ENCODE measurements at places on chromosomes 1 and 21.

- no peak for DNase-seq
These were observed 36.8 kb downstream of the KCNAB2 start for GRCh38 chr1:6082430-6082971.

GRCh38 chr21:29377266-29377665 is 78.5 kb downstream of the BACH1 start:
- DNase-seq: no peak

DNA sequence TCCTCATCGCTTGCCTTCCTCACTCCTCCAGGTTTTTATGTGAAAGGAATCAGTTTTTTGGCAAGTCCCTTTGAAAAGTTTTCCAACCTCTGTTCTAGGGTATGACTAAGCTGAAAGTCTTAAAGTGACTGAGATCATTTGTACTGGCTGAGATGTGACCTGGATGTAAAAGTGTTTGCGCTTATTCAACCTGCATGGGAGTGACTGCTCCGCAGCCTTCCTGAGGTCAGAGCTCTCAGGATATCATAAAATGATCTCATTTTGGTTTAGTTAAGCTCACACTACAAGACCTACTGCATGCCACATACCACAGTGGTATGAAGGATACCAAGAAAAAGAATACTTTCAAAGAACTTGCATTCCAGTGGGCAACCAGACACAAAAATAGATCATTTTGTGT is 29.8 kb upstream of the TADA1 start:
- no peak for DNase-seq

DNA sequence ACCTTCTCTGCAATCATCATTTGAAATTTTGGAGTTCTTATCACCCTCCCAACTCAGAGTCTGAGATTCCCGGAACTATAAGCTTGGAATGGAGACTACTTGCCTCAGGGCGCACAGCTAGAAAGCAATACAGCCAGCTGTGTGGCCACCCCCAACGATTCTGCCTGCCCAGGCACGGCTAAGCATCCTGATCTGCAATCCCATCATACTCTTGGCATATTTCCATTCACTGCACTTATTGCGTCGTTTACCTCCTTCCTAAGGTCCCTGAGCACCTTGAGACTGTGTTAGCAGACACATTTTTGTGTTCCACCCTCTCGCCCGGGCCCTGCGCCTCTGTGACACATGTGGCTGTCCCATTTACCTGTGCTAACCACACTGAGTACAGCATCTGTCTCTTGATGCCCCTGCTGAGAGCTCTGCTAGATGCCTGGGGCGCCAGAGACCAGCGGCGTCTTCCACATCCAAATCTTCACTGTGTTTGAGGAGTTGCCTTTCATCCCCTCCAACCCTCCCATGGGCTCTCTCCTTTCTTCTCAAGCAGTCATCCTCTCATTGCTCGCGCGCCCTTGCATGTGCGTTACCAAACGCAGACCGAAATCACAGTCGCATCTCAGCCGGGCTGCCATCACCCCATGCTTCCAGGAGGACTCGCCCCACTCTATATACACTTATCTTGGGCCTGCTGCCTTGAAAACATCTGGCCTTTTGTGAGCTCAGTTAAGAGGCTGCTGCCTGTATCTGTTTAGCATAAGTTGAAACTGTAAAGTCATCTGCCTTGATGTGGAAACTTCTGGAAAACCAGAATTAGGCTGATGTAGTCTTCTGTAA is 3.5 kb upstream of the CLDN19 start:
- DNase-seq: no peak

GRCh38 chr1:218702775-218703174 is 357.6 kb downstream of the TGFB2 start:
- DNase-seq: no peak

- DNase-seq: no peak
These were observed 103.6 kb upstream of the GCLM start for GRCh38 chr1:94012708-94013366.

DNA sequence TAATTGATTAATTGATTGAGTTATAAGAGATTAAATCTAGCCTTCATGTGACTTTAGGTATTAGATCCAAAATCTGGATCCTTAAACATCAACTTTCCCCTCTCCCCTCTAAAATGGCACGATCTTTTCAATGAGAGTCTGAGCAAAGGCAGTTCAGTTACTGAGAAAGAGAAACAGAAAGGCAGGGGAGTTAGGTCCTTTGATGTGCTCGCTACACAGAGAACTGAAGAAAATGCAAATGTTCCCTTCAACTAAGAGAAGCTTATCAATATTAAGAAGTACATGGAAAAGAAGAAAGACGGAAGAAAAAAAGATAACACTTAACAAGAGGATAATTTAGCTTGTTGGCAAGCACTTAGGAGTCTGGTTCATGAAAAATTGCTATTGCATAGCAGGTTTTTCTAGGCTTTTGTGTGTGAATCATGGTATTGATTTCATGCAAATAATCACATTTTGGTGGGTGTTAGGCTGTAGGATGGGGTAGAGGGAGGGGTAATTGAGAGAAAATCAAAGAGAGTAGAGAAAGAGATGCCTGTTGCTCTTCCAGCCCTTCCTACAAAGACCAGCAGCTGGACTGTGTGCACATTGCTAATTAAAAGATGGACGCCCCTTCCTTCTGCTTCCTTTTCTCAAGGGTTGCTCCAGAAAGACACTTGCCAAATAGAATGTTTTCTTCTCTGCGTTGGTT is 307.6 kb upstream of the PLXNA2 start:
- DNase-seq: no peak

- no peak for DNase-seq
These were observed 91.4 kb downstream of the HMCN1 start for GRCh38 chr1:185825556-185825955.

DNA sequence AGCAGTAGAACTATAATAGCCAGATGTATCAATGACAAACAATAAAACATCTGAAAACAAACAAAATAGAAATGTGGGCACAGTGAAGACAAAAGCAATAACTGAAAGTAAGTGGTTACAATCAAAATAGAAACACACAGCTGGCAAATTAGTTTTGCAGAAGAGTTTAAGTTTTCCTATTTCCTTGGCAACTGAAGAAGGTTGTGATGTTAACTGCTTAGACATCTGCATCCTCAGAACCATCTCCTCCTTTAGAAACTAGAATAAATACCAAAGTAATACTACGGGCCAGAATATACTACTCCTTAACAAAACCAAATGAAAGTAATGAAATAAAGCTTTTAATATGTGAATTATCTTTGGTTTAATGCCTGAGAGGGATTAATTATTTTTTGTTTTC is 605.5 kb downstream of the LTN1 start:
- DNase-seq: no peak

- no peak for DNase-seq
These were observed 186.7 kb upstream of the NFIA start for GRCh38 chr1:60895701-60896100.

DNA sequence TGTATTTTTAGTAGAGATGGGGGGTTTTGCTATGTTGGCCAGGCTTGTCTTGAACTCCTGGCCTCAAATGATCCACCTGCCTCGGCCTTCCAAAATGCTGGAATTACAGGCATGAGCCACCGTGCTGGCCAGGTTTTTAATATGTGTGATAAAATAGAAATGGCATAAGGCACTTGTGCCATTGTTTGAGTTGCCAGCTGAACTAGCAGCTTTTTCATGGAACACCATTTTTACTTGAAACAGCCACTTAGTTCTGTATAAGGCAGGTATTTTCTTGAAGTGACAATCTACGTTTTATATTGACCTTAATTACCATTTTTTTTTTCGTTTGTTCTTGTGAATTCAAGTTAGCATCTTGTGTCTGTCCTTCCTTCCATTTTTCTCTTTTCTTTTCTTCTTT is 28.3 kb downstream of the MTF2 start:
- DNase-seq: no peak

GRCh38 chr1:60664086-60664625 is 418.2 kb upstream of the NFIA start:
- no peak for DNase-seq

DNA sequence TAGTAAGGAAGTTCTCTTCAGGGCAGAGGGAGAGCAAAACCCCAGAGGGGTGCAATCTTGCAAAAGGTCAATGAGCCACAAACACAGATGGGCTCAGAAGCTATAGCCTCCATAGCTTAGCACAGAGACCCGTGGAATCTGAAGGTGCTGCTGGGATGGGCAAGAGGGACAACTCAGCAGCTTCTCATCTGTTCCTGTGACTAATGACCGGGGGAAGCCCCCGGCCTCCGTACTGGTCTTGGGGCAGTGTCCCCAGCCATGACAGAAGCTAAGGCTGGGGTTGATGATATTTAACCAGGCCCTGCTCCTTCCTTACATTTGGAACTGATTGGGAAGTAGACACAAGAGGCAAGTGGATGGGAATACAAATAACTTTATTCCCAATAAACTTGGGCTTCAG is 19.1 kb downstream of the EXOC8 start:
- DNase-seq: no peak

GRCh38 chr1:200453553-200453905 is 43.7 kb upstream of the ZNF281 start:
- no peak for DNase-seq
